Right cardiac atrium (tissue), 5 donors: ENCODE measurements at places on chromosomes 3 and 15.

DNA sequence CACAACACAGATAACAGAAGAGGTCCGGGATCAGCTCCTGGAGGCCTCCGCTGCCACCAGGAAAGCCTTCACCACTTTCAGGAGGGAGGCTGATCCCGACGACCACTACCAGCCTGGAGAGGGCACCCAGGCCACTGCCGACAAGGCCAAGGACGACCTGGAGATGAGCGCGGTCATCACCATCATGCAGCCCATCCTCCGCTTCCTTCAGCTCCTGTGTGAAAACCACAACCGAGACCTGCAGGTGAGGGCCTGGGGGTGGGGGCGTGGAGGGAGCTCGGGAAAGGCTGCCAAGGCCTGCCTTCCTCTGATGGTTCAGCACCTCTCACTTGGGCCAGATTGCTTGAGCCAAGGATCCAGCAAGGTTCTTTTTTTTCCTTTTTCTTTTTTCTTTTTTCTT, 210.7 kb upstream of the BHLHE40 start:
- no peak for DNase-seq

GRCh38 chr3:151145713-151146070, 57.3 kb downstream of the GPR171 start:
- no peak for DNase-seq

- DNase-seq: peak; percentile 66
These were observed 265.2 kb upstream of the GOLGA6L4 start for GRCh38 chr15:83970295-83970890.

GRCh38 chr15:59528961-59529402, 82.6 kb upstream of the GCNT3 start:
- peak; percentile 81 for DNase-seq

- DNase-seq: no peak
These were observed 36.9 kb upstream of the CTSH start for GRCh38 chr15:78981532-78982313.

DNA sequence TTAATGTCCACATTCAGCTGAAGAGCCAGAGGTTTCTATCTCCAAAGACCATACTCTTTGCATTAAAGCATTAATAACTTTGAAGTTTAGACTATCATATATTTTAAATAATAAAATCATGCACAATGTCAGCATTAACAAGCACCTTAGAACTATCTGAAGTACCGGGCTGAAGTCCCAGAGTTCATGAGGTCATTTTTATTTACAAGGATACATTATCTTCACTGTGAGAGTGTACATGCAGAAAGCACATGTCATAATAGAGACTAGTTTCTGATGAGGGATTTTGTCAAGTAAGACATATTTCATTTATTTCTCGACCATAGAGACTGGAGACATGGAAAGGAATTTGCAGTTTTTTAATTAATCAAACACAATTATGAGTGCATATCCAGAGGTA, 52.4 kb upstream of the SI start:
- DNase-seq: no peak

DNA sequence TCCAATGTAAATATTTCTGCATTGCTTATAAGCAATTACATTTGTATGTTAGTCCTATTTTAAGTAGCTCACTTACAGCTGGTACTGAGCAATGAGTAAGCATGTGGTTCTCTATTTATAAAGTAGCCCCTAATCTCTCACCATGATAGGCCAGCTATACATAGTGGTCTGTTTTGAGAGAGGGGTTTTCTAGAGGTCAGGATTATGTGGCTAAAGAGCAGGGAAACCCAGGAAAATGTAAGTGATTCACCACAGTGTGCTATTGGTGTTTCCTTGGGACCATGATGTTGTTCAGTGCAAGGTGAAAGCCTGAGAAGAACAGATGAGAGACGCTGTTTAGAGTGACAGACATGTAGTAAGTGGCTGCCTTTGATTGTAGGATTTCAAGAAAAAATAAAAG, 26.4 kb downstream of the RBMS3 start:
- DNase-seq: no peak

- no peak for DNase-seq
These were observed 6.9 kb upstream of the RPL35A start for GRCh38 chr3:197942956-197943556.

DNA sequence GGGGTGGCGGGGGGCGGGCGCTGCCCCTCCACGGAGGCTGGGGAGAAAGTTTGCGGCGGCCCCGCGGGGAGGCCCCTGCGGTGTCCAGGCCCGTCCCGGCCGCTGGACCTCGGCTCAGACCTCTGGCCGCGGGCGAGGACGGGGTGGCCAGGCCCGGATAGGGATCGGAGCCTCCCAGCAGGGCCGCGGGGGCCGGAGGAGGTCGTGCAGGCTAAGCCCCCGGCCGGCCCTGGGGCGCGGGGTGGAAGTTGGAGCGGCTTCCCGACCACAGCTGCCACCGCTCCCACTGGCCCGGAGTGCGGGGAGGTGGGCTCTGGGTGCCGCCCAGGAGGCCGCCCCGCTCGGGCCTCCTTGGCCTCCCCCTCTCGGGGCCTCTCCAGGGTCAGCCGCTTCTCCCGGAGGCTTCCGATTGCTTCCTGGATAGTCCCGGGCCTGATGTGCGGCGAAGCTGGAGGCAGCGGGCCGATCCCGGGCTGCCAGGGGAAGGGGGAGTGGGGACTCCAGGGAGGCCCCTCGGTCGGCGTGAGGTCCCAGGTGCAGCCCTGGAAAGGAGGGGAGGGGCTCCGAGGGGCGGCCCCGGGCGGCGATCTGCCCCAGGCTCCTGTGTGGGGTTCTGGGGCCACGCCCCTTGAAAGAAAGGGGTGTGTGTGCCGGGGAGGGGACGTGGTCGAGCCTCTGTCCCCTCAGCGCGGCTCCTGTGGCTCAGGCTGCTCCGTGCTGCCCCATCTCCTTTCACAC, 907 bp downstream of the PLXNA1 start:
- peak; percentile 75 for DNase-seq
